T follicular helper cell (primary cell): ENCODE measurements at places on chromosomes 6 and 20.

DNA sequence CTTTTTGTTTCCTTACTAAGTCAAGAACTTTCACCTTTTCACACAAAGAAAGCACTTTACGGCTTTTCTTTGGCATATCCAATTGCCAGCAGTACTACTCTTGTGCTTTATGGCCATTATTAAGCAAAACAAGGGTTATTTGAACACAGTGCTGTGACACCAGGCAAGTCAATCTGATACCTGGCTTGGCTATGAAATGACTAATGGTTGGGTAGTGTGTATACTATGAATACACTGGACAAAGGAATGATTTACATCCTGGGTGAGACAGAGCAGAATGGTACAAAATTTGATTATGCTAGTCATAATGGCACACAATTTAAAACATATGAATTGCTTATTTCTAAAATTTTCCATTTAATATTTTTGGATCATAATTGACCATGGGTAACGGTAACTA lies 22.1 kb upstream of the ADGRF1 start:
- no peak for DNase-seq

DNA sequence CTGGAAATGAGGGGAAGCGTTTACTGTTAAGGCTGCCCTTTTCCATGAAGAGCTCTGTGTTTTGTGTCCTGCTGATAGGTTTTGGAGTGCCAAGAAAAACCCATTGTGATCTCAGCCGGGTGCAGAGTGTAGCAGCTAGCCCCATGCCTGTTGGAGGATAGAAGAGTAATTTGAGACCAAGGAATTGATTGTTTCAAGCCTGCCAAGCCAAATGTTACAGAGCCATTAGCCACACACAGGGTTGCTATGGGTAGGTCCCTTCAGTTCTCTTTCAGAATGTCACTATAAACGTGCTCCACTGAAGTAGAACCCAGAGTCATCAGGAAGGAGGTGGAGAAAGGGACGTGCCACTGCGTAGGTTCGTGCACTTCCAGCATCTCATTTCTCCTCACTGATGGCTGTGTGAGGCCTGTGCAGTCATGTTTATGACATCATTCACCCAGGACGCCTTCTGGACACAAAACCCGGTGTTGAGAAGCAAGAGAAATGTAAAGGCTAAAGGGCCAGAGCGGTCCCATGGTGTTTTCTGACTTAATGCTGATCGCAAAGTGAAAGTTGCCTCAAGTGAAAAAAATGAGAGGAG lies 6.6 kb downstream of the GMPR start:
- DNase-seq, result no peak

- peak; percentile 63 for DNase-seq
Observed at GRCh38 chr6:34671801-34672656, 24.5 kb downstream of the ILRUN start.

DNA sequence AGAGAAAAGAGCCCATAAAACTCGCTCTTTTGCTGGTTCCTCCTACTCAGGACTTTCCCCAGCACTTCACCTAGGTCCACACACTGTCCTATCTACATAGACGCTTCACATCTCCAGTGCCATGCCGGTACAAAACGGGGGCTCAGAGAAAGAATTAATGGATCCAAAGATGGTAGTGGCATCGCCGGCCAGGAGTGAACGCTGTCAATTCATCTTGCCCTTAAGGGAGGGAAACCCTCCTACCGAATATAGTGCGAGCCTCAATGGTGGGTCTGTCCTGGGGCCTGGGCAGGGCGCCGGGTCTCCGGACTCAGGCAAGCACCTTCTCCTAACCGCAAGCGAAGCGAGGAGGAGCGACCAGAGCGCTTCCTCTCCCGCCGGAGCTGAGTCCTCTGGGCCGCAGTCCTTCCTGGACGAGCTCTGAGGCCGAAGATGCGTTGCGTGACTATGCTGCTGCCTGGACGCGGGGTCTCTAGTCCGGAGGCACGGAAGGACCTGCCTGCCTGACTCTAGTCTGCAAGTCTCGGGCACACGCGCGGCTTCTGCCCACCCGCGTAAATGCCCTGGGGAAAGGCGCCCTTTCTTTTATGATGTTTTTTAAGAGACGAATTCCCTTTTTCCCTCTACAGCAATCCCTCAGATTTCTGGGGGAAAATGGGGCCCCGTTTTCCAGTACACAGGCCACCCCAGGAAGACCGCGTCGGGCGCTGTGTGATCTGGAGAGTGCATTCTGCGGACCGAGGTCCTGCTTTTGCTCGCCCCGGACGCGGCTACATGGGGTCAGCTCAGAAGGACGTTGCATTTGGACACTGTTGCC lies 100.1 kb upstream of the PRDM1 start:
- no peak for DNase-seq

DNA sequence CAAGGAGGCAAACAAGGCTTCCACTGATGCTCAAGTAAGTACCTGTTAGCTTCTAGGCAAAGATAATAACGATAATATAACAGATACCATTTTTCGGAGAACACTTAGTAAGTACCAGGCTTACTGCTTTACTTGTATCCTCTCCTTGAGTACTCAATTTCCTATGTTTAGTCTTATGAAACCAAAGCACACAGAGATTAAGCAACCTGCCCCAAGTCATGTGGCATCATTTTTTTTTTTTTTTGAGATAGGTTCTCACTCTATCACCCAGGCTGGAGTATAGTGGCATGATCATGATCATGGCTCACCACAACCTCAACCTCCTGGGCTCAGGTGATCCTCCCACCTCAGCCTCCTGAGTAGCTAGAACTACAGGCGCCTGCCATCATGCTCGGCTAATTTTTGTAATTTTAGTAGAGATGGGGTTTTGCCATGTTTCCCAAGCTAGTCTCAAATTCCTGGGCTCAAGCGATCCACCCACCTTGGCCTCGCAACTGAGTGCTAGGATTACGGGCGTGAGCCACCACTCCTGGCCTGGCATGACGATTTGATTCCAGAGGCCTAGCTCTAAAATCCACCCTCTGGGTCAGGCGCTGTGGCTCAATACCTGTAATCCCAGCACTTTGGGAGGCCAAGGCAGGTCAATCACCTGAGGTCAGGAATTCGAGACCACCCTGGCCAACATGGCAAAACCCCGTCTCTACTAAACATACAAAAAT lies 14.0 kb downstream of the SPAG4 start:
- no peak for DNase-seq

GRCh38 chr6:26124781-26125685 lies 37.8 kb downstream of the HFE start:
- no peak for DNase-seq
